Karpas-422 (cell line): ENCODE measurements at places on chromosomes 1 and 21. TPM values are rescaled to one million over a fixed set of nuclear protein-coding genes. Genes with fewer than 3 reads are reported as not detected.

DNA sequence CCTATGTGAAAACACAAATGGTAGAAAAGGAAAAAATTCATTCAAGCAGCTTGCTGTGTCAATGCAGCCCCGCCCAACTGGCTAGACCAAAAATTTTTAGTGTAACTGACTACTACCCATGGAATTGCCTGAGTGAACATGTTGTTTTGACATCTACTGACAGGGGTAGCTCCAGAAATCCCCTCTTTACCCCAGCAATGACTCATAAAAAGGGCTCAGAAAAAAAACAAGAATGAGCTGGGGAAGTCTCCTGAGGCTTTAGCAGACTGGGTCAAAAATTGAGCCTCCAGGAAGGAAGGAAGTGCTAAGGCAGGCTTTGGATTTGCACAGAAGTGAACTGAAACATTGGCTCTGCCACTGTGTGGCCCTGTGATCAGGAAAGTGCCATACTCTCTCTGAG, 24.4 kb upstream of the FGGY start:
- H3K27me3 ChIP-seq, result no peaks in the 10 kb centered on the region
- peaks cover 21% of the 10 kb centered on the region for H3K4me1 ChIP-seq
- no peaks in the 10 kb centered on the region for H3K36me3 ChIP-seq
- no peak overlapping the region for H3K4me3 ChIP-seq

DNA sequence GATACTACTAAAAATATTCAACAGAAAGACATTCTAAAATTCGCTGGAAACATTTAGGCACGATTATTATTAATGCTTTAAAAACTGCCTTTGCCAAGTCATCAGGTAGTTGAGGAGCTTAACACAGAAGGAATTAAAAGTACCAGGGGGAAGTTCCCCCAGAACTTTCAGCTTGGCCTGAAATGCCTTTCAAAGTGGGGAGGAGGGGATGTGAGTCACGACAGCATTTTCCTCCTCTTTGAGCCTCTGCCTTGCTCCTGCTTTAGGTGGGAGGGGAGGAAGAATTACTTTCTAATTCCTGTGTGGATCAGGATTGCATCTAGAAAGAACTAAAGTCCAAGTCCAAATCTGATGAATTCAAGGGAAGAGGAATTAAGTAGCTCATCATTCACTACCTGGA, 183.7 kb downstream of the CLIC6 start:
- H3K4me3 ChIP-seq, result no peak overlapping the region
- H3K27me3 ChIP-seq, result no peaks in the 10 kb centered on the region
- peaks cover 4% of the 10 kb centered on the region; the same call in 1 of the 2 replicates for H3K36me3 ChIP-seq

DNA sequence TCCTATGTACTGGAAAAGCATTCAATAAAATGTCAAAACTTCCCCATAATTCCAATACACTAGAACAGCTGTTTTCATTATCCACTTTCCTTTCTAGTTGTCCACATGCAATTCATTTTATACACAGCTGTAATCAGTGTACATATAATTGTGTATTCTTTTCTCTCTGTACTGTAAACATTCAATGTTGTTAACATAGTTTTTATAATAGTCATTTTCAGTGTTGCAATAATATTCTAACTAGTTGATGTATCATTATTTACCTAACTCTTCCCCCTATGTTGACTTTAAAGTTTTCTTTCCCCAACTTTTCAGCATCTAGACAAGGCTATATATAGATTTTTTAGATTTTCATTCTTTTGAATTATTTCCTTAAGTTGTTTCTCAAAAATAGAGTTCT, 44.4 kb downstream of the DIPK1A start:
- no peaks in the 10 kb centered on the region for H3K27me3 ChIP-seq
- no peak overlapping the region for H3K27ac ChIP-seq
- H3K36me3 ChIP-seq, result no peaks in the 10 kb centered on the region
- H3K4me3 ChIP-seq, result no peak overlapping the region
- DNase-seq, result no peak
- H3K4me1 ChIP-seq, result peaks cover 11% of the 10 kb centered on the region

DNA sequence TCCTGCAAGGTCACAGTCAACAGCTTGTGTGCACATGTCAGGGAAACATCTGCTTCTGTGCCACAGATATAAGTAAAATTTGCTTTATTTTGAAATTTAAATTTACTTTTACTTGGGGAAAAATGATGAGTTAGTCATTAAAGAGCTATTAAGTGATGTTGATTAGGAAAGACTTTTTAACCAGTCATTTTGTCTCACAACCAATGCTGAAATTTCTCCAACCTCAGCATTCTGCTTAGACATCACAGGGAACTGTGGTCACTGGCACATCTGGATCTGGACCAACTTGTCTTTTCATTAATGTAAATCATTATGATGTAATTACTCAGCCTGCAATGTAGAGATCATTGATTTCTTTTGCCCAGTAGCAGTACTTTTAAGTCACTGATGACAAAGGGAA, 301.0 kb downstream of the TTLL7 start:
- H3K36me3 ChIP-seq, result no peaks in the 10 kb centered on the region
- H3K27ac ChIP-seq, result no peak overlapping the region
- DNase-seq, result no peak

- H3K36me3 ChIP-seq, result no peaks in the 10 kb centered on the region
- DNase-seq, result no peak
- no peaks in the 10 kb centered on the region for H3K4me1 ChIP-seq
- H3K27me3 ChIP-seq, result 0 out of 2 replicates have a peak, but pooled peaks cover 3% of the 10 kb centered on the region
- H3K27ac ChIP-seq, result no peak overlapping the region
These were observed 21.8 kb upstream of the VTCN1 start for GRCh38 chr1:117232531-117232930.

DNA sequence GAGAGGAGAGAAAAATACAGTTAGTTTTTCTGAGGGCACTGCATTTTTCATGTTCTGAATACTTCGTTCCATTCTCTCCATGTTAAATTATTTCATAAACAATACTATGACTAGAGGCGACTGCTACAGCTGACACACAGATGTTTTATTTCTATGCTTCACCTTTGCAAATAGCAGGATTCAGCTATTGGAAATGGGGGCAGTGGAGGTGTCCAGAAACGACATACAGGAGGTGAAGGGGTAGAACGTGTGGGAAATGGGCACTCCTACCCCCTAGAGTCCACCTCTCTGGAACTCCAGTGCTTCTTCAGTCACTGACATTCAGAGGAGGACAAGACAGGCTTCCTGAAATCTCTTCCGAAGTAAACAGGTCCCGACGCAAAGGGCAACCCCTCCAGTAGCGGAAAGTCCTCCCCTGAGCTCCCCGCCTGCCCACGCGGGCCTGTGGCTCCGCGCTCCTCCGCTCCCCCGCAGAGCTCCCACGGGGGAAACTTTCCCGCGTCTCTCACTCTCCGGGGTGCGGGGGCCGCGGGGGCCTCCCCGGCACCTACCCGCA, 480 bp downstream of the DPYD start:
- H3K36me3 ChIP-seq, result no peaks in the 10 kb centered on the region
- peak; percentile 62 for DNase-seq
- peak overlapping the region; percentile 94 for H3K27ac ChIP-seq
- peaks cover 70% of the 10 kb centered on the region for H3K4me1 ChIP-seq
- peak overlapping the region; percentile 96 for H3K4me3 ChIP-seq
- no peaks in the 10 kb centered on the region for H3K27me3 ChIP-seq

DNA sequence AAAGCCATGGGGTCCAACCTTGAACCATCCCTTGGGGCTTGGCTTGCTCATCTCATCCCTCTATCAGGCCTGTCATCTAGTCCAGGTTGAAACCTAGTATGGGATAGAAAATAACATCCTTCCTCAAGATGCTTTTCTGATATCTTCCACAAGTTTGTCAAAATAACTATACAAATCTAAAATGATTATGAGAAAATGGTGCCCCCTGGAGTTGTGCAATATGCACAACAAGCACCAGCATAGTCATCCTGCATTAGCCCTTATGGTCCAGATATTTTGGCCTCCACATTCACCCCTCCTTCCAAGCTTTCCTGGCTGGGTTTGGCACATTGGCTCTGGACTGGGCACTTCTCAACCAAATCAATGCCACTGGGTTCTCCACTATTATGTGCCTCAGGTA, 101.2 kb downstream of the TBX19 start:
- H3K36me3 ChIP-seq, result no peaks in the 10 kb centered on the region
- no peak for DNase-seq
- H3K27ac ChIP-seq, result no peak overlapping the region
- H3K4me3 ChIP-seq, result no peak overlapping the region
- H3K4me1 ChIP-seq, result no peaks in the 10 kb centered on the region

- no peaks in the 10 kb centered on the region for H3K27me3 ChIP-seq
- no peak for DNase-seq
- no peak overlapping the region for H3K27ac ChIP-seq
- no peak overlapping the region for H3K4me3 ChIP-seq
- no peaks in the 10 kb centered on the region for H3K36me3 ChIP-seq
- H3K4me1 ChIP-seq, result no peaks in the 10 kb centered on the region
These were observed 38.3 kb downstream of the IRF2BP2 start for GRCh38 chr1:234571702-234572101.

- peaks cover 2% of the 10 kb centered on the region; the same call in 1 of the 2 replicates for H3K4me1 ChIP-seq
- no peaks in the 10 kb centered on the region for H3K27me3 ChIP-seq
- H3K36me3 ChIP-seq, result no peaks in the 10 kb centered on the region
- H3K4me3 ChIP-seq, result no peak overlapping the region
- H3K27ac ChIP-seq, result no peak overlapping the region
- DNase-seq, result no peak
These were observed 20.5 kb upstream of the THRAP3 start for GRCh38 chr1:36203554-36204346.

- H3K36me3 ChIP-seq, result peaks cover 5% of the 10 kb centered on the region; the same call in 1 of the 2 replicates
- H3K4me3 ChIP-seq, result peak overlapping the region; percentile 94
- peaks cover 78% of the 10 kb centered on the region for H3K4me1 ChIP-seq
- no peaks in the 10 kb centered on the region for H3K27me3 ChIP-seq
- peak; percentile 66 for DNase-seq
These were observed 596 bp downstream of the ITGB2 start for GRCh38 chr21:44919913-44920693.

GRCh38 chr1:93633313-93633712, 48.3 kb downstream of the BCAR3 start:
- 0 out of 2 replicates have a peak, but pooled peaks cover 3% of the 10 kb centered on the region for H3K36me3 ChIP-seq
- no peaks in the 10 kb centered on the region for H3K27me3 ChIP-seq
- no peak overlapping the region for H3K27ac ChIP-seq
- no peak overlapping the region for H3K4me3 ChIP-seq
- peaks cover 16% of the 10 kb centered on the region for H3K4me1 ChIP-seq
- no peak for DNase-seq

- H3K36me3 ChIP-seq, result no peaks in the 10 kb centered on the region
- H3K27ac ChIP-seq, result no peak overlapping the region
- no peak for DNase-seq
These were observed 18.0 kb downstream of the UBE2T start for GRCh38 chr1:202323731-202324130.

DNA sequence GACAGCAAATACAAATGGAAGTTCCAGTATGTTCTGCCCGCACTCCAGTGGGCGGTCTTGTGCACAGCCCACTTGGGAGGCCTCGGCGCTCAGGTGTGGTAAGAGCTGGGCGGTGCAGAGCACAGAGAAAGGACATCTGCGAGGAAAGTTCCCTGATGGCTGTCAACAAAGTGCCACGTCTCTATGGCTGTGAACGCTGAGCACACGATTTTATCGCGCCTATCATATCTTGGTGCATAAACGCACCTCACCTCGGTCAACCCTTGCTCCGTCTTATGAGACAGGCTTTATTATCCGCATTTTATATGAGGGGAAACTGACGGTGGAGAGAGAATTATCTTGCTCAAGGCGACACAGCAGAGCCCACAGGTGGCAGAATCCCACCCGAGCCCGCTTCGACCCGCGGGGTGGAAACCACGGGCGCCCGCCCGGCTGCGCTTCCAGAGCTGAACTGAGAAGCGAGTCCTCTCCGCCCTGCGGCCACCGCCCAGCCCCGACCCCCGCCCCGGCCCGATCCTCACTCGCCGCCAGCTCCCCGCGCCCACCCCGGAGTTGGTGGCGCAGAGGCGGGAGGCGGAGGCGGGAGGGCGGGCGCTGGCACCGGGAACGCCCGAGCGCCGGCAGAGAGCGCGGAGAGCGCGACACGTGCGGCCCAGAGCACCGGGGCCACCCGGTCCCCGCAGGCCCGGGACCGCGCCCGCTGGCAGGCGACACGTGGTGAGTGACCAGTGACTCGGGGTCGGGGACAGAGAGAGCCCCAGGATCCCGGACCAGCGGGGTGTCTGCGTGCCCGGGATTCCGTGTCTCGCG, at the start of gene IL12RB2:
Gene IL12RB2 (plus strand): TSS at position 623 of the 810 bp plus-strand sequence. CDS start 12,496 bp downstream, outside the sequence.
- no peak within 1 kb of the TSS for H3K4me3 ChIP-seq
- no peaks in the 10 kb centered on the region for H3K27me3 ChIP-seq
- no peak within 1 kb of the TSS for H3K27ac ChIP-seq
- peak; percentile 17 for DNase-seq
- H3K4me1 ChIP-seq, result no peaks in the 10 kb centered on the region
- no peaks in the 10 kb centered on the region for H3K36me3 ChIP-seq

DNA sequence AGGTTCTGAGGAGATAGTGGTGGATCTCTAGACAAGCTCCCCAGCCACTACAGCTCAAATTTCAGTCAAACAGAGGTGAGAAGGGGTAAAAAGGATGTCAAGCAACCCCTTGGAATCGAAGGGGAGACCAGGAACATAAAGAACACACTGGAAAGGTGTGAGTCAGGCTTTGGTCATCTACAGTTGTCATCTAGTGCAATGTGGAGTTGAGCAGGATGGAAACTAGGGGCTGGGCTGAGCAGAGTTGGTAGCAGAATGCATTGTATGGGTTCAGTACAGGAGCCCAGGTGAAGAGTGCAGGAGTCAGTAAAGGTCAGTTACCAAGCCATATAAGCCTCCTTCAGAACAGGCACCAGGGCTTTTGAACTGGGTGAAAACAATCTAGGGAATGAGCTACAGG, 52.7 kb upstream of the VAV3 start:
- no peak for DNase-seq
- no peak overlapping the region for H3K4me3 ChIP-seq
- no peaks in the 10 kb centered on the region for H3K27me3 ChIP-seq

DNA sequence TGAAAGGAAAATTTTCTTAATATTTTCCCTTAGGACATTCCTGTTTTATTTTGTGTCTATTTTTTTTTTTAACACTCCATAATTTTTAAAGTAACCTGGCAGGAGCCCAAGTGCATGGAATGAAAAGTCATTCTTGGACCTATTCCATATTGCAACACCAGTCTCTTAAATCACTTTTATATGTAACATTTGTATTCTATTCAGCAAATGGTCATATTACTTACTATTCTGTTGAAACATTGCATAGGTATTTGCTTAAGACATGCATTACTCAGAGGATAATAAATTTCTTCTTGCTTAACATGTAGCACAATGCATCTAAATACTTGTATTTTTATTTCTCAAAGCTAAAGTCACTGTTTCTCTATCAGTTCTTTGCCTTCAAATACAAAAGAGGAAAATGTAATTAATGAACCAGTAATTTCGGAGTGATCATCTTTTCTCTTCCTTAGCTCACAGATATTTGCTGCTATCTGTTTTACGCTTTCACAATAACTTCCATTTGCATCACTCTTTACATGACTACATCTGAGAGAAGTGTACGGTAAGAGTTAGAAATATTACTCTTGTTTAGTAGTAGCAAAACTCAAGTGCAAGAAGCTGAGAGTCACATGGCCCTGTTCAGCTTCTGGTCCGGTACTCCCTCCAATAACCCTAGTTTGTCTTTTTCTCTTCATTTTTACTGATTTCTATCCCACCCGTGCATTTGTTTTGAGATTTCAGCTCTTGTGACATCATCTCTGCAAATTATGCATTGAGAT, 394.8 kb downstream of the USP25 start:
- no peak for DNase-seq
- no peaks in the 10 kb centered on the region for H3K4me1 ChIP-seq
- H3K4me3 ChIP-seq, result no peak overlapping the region
- H3K27me3 ChIP-seq, result no peaks in the 10 kb centered on the region

TRPM2 gene
- total RNA-seq, result 0.90 TPM in 1 of 2 replicates, not detected in the other

RCAN1 gene
- total RNA-seq, result 2.5 and 3.4 TPM in 2 replicates

TFF2 gene
- total RNA-seq, result not detected in 2 replicates

HES5 gene
- not detected in 2 replicates for total RNA-seq
